ENCODE measurements at places on chromosomes 4 and X.

GRCh38 chrX:5869786-5870185 lies 358.9 kb downstream of the NLGN4X start:
- DNase-seq: no peak

DNA sequence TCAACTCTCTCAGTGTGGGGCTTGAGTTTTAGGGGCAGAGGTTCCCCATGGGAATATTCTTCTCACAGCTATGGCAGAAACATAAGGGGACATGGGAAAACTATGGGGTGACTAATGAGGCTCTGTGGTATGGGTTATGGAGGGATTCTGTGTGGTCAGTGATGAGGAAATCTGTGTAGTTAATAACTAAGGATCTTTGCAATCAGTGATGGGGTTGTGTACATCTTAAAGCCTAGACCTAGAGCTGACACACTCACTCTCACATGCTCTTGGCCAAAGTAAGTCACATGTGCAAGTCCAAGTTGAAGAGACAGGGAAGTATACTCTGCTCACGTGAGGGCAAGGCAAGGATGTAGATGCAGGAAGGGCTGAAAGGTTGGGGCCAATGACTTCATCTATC lies 86.4 kb upstream of the UXT start:
- DNase-seq: no peak

DNA sequence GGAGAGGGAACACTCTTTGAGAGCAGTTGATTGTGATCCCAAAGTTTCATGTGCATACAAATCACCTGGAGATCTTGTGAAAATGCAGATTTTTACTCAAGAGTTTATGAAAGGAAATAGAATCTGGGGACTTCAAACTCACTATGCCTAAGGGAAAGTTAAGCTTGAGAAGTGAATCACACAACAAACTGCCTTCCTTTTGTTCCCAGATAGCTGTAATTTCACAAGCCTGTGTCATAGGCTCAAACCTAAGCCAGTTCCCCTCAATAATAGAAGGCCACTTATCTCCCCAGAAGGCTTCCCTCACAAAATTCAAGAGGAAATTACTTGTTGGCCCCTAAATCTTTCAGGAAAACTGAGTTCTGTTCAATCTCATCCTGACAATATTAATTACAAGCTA lies 132.8 kb upstream of the MAGEB16 start:
- no peak for DNase-seq

GRCh38 chrX:11791090-11791489 lies 33.1 kb downstream of the MSL3 start:
- no peak for DNase-seq

DNA sequence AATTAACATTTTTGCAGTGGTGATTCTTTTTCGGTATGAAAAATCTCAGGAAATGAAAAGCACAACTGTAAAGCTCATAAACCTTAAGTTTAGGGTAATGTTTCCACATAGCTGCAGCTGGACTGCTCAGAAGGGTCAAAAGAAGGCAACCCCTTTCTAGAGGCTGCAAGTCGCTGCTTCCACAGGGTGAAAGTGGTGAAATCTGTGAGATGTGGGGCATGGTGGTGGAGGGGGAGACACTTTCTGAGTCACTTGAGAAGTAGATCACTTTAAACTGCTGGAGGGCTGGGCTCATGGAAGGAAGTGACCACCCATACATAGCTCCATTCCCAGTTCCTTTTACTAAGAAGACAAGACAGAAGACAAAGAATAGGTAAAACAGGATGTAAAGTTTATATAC lies 8.7 kb downstream of the SFRP2 start:
- no peak for DNase-seq

DNA sequence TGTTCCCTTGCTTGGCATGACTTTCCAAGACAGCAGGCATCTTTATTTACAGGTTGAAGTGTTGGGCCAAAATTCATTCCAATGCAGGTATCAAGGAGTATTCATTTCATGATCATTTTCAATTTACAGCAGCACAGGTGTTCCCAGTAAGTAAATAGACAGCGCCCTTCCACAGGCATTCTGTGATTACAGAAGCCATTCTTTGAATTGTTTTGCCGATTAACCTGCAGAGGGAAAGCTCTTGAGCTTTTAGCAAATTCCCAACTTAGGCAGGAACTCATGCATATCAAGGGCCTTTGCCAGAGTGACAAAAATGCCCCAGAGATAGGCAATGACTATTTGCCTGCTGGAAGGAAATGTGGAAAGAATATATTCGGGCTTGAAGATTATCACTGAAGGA lies 6.8 kb downstream of the TXK start:
- DNase-seq: no peak

DNA sequence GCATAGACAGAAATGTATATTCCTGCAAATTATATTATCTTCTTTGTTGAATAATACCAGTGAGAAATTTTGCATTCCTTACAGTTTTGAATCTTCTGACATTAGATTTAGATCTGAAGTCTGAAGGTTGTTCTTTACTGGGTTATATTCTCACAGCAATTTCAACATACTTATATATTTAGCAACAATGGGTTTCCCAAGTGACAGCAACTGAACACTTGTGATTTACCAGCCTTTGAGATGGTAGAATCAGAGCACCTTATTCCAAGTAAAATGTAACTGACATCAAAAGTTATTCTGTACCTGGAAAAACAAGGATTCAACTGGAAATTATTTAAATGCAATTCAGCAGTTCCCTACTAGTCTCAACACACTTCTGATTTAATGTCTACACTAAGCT lies 66.0 kb downstream of the RELL1 start:
- DNase-seq: no peak

DNA sequence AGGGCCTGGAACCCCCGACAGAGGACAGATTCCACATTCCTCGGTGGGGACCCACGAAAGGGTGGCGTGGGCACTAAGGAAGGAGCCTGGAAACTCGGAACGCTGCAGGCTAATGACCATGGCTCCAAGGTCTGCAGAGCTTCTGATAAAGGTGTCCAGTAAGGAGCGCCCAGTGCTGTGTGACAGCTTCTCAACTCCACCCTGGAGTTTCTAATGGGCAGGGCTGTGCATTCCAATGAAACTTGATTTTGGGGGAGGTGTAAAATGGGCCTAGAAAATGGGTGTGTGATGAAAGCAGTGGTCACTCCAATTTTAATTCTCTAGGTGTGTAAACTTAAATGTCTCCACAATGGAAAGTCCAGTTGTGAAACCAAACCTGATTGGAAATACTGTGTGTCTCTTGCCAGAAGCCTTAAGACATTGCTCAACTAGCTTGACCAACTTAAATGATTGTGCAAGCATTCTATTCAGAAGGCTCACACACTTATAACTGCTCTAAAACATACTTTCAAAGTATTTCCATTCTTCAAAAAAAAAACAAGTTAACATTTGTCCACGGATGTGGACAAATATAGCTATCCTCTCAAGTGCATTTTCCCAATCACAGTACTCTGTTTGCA lies 52.1 kb downstream of the XAGE2 start:
- no peak for DNase-seq
